ENCODE measurements at places on chromosomes 11 and 22.
A peak's percentile ranks its signal among the peaks of the same experiment; 100 is the strongest.

GRCh38 chr11:126781942-126782341 lies 218.6 kb downstream of the KIRREL3 start:
- no peak for DNase-seq

DNA sequence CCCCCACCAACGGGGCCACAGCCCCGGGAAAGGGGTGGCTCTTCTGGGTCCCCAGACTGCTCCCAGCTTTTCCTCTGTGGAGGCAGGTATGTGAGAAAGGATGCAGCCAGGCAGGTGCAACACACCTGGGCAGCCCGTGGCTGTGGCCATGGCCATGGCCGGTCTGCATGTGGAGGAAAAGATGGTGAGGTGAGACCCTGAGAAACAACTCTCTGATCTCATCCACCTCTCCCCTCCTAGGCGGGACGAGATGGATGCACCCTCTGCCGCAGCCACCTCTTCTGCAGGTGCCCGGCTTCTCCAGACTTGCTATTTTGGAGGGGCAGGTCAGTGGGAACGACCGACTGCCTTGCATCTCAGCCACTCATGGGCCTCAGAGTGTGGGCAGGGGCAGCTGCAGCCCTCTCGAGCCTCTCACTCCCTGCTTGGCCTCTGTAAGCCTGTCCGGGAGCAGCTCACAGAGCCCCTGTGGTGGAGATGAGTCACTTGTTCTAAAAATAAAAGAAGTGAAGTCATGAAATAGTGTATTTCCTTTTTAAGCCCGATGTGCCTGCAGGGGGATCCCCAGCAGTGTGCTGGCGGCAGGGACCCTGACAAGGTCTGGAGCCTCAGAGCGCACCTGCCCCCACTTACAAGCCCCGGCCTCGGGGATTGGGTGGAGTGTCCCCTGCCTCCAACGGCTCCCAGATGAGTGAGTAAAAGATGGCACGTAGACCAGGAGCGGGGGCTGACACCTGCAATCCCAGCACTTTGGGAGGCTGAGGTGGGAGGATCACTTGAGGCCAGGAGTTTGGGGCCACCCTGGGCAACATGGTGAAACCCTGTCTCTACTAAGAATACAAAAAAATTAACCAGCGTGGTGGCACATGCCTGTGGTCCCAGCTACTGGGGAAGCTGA lies 10.7 kb downstream of the SMIM38 start:
- DNase-seq: peak; percentile 35

DNA sequence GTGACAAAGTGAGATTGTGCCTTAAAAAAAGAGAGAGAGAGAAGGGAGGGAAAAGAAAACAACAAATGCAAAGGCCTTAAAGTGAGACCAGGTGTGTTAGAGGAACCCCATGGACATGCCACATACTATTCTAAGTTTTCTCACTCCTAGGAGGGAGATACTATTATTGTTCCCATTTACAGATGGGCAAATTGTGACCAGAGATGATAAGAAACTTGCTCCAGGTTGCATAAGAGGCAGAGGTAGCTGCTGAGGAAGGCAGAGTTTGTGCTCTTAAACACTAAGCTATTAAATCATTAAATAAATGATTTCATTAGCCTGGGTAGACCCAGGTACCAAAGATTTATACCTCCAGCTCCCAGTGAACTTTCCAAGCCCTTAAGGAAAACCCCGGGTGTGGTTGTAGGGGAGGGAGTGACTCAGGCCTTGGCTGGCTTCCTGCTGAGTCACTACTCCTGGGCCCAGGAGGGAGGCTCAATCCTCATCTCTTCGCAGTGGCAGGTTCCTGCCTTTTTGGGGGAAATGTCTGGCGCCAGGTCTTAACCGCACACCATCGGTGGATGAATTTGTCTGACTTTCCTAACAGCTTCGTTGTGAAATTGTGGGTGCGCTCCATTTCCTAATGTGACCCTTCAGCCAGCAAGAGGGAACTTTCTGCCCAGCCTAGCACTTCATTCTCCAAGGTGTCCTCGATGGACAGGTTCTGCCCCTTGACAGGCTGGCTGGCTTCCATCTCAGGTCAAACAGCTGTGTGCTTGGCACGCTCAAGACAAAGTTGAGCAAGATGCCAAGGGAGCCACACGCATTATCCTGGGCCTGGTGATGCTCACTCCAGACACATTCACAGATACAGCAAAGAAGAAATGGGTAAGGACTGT lies 33.4 kb upstream of the PTPRJ start:
- peak; percentile 25 for DNase-seq

DNA sequence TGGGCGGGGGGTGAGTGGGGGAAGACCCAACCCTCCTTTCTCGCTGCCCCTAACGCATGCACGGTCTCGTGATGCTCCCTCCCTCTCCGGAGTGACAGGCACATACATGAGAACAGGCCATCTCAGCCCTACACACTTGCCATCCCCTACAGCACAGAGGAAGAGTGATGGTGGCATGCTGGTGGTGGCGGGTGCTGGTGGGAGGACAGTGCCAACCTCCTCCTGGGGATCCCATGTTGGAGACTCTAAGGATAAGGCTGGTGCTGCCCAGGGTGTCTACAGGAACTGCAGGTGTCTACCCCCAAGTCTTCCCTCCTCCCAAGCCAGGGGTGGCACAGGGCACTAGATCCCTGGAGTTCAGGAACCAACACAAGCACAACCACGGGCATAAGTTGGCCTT lies 6.7 kb upstream of the NLRX1 start:
- DNase-seq: no peak

DNA sequence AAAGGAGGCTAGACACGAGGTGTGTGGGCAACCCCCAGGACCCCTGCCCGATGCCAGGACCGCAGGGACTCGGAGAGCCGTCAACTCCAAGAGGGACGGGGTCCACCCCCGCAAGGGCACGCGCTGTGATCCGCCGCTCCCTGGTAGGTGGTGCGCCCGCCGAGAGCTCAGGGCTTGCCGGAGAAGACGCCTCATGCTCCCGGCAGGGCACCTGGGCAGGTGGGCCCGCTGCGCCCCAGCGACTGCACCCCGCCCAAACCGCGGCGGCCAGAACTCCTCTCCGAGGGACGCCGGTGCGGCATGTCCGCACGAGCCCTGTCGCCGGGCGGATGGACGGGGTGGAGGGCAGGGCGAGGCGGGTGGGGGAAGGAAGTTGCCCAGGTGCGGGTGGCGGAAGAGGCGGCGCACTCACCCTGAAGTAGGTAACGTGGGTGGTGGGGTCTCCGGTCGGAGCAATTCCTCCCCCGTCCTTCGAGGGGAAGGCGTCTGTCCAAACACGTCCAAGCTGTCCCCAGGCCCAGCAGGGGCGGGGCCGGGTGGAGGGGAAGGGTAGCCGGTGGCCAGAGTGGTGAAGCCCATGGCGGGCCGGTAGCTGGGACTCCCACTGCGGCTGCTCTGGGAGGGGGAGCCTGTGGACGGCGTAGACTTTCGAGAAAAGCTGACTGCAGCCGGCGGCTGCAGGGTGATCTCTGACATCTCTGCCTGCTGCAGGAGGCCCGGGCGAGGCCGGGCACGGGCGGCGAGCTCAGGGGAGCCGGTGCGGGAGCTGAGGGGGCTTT lies 37.2 kb downstream of the IGSF9B start:
- DNase-seq: no peak

- DNase-seq: no peak
Observed at GRCh38 chr11:93116641-93117441, 81.0 kb downstream of the SLC36A4 start.

DNA sequence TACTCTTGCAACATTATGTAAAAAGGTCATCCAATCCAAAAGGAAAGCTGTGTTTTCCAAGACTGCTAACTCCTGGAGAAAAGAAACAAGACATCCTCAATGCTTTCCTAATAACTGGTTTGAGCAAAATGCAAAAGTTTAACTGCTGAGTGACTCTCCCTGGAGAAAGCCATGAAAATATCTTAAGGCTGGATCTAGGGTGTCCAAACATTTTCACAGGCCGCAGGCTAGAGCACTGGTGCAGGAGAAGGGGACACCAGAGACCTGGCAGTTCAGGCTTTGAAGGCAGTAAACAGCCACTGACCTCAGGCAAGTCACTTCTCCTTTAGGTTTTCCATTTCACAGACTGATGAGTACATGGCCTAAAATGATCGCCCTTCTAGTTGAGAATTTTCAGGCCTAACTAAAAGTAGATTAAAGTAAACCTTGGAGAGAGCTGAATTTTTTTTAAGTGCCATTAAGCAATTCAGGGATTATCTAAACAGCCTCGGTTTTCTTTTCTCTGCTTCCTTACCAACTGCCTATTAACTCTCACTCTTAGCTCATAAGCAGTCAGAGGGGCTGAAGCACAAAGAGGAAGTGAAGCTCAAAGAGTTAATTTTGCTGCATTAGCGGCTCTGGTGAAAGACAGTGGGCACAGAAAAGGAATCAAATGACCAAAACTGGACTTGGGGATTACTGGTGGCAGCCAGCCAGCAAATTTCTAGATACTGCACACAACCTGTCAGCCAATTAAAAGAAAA lies 2.3 kb downstream of the CHKA start:
- DNase-seq: no peak

- no peak for DNase-seq
Observed at GRCh38 chr22:24697621-24698082, 76.9 kb downstream of the PIWIL3 start.

GRCh38 chr11:123239191-123240150 lies 44.4 kb upstream of the CLMP start:
- DNase-seq: no peak

DNA sequence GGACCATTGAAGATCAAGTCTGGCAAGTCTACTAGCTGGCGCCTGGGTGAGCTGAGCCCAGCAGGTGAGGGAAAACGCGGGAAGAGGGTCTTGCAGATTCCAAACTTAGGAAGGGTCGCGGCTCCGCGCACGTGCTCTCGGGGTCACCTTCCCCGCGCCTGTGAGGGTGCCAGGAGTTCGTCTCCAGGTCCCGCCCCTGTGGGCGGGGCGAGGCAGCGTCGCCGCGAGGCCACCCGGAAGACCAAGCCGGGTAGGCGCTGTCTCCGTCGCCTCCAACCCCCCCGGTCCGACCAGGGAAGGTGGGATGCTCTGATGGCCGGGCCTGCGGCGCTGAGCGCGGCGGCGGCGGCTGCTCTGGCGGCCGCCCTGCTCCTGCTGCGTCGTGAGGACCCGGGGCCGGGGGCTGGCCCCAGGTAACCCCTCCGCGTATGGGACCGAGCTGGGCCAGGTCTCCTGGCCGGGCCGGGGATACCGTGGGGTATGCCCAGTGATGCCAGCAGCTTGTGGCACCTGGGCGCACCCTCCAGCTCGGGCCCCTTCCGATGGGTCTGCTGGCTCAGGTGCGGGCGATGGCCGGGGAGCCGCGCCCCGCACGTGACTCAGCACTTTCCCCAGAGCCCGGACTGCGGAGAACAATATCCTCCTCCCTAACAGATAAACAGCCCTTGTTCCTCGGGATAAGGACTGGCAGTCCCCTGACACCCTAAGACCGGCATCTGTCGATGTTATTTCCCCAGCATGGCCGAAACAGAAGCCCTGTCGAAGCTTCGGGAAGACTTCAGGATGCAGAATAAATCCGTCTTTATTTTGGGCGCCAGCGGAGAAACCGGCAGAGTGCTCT lies at the start of gene HTATIP2:
TSS of gene HTATIP2 (plus strand) at position 215 of the 841 bp plus-strand sequence. CDS start at position 739, 524 bp downstream.
- peak; percentile 82 for DNase-seq

Data from activated CD8-positive, alpha-beta memory T cell treated with anti-CD3 and anti-CD28 coated beads, Interleukin-2, amount 50 U/mL, for 4 hours (primary cell).